Fibroblast of skin of left biceps (primary cell): ENCODE measurements at places on chromosomes 12 and 14.

DNA sequence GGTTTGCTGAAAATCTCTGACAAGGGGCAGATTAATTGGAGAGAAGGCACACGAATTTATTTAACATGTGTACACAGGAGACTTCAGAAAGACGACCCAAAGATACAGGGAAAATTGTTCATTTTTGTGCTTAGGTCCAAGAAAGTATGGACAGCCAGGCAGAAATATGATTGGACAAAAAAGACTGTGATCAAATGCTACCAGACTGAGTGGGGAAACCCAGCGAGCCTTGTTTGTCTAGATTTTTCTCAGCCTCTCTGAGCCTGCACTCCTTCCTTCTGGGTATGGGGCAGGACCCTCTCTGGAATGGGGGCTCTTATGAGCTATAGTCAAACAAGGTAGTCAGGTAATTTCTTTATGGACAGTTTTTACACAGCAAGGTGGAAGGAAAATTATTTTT lies 10.4 kb upstream of the CIPC start:
- DNase-seq, result no peak

- DNase-seq, result no peak
Measured at GRCh38 chr14:57089901-57090300, 178.8 kb downstream of the EXOC5 start.

DNA sequence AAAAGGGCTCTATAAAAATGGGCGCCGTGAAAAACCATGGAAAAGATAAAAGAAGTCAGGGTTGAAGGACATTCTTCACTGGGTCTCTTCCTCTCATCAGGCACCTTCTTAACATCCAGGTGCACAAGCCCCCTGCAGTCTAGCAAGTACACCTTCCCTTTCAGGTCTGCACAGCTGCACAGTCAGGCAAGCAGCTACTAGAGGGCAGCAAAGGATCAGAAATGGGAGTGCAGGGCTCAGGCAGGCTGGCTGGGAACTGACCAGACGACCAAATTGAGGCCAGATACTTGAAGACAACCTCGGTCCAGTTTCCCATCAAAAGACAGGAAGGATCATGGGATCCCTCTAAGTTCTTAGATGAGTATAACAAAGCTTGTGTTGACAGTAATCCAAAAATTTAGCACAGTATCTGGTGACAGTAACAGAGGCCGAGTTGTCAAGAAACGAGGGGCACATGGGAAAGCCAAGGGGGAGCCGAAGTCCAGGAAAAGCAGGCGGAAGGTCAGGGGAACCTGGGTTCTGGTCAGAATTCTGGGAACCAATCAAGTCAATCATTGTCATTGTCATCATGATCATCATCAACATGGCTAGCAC lies 10.1 kb upstream of the GRIP1 start:
- DNase-seq, result no peak

GRCh38 chr14:29529418-29529817 lies 398.2 kb downstream of the PRKD1 start:
- DNase-seq, result no peak

DNA sequence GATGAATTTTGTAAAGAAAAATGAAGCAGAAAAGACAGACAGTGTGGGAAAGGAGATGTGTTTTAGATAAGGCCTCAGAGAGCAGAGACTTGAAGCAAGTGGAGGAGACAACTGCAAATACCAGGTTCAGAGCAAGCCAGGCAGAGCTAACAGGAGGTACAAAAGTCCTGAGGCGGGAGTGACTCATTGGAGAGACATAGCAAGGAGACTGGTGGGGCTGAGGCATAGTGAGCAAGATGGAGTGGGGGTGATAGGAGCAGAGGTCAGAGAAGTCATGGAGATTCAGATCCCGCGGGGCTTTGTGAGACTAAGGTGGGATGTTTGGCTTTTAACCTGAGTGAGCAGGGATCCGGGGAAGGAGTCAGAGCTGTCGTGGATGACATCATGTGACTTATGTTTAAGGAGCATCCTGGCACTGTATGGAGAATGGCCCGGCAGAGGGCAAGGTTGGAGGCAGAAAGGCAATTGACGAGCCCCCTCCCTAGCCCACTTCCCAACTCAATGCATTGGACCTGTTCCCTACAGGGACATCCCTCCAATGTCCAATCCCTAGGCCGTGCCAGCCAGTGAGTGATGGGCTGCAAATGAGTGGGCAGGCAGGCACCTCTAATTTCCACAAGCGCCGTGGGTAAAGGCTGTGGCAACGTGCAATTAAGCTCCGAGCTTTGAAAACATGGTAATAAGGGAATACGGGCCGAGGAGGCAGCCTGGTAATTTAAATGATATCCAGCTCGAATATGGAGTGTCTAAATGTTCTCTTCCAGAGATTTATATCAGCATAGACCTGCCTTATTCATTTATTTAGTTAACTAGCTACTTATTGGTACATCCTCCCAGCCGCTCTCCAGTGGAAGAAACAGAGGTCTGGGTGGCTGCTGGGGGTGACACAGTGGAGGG lies 206.8 kb upstream of the LHX5 start:
- no peak for DNase-seq
